Urothelium cell line (cell line): ENCODE measurements at places on chromosomes 3 and 15.

DNA sequence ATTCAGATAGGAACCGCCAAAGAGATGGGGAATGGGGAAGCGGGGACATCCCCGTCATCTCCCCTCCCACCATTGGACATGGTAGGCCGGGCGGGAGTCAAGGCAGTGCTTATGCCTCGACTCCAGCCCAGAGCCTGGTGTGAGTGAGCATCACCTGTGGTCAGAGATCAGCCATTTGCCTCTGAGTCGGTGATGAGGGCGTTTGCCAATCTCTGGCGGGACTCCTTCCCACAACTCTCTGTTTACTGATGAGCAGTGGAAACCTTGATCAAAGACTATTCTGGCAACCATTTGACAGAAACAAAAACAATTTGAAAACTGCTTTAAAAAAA is 63.9 kb upstream of the HES1 start:
- DNase-seq = no peak

- DNase-seq = no peak
Measured at GRCh38 chr15:62105266-62105665, 38.5 kb downstream of the C2CD4A start.

DNA sequence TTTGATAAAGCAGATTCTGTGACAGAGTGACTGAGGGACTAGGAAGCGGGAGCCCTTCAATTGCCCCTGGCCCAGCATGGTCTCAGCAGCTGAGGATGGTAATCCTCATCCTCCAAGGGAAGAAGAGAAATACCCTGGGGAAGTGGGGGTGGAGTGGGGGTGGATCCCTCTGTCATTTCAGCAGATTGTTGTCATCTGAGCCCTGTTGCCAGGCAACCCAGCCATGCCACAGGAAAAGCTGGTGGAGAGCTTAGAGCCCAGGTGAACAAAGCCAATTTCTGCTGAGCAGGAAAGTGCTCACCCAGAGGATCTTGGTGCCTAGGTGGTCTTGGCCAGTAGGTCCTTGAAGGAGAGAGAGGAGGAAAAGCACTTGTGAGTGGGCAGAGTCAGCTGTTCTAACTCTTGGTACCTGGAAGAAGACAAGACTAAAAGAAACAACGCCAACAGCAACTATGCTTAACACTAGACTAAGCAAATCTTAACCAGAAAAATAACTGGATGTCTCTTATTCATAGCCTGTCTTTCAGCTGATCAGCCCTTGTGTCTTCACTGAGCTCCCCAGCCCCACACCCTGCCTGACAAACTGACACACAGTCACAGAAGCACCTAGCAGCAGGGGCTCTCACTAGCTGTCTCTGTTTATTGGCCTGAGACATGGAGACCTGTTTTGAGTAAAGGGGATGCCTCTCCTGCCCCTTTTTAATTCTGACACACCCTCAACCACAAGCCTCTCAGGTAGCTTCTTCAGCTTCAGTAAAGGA is 40.1 kb upstream of the DCLK3 start:
- no peak for DNase-seq

GRCh38 chr3:126307591-126308393 is 49.4 kb downstream of the KLF15 start:
- no peak for DNase-seq

GRCh38 chr15:68819495-68820294 is 1.0 kb downstream of the ANP32A start:
- peak; percentile 56 for DNase-seq

DNA sequence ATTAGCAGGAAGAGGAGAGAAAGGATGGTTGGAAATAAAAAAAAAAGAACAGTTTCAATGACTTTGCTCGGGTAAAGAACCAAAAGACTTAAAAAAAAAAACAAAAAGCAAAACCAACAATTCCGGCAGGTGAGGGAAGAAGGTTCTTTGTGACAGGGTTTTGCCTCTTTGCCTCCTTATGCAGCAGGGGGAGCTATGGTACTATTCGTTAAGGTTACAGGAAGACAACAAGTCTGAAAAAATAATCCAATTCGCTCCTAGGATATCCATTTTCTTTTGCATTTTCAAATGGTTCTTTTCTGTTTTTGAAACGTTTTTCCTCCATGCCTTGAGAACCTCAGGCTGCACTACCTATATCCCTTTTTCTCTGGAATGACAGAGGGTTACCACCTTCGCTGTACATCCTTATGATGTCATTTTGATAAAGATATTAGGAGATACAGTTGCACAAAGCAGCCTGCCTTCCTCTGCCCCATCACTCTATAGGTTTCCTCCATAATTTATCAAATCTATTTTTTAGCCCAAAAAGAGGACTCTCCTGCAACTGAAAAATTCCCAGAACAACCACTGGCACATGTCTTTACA is 55.0 kb downstream of the CFAP20DC start:
- peak; percentile 58 for DNase-seq

DNA sequence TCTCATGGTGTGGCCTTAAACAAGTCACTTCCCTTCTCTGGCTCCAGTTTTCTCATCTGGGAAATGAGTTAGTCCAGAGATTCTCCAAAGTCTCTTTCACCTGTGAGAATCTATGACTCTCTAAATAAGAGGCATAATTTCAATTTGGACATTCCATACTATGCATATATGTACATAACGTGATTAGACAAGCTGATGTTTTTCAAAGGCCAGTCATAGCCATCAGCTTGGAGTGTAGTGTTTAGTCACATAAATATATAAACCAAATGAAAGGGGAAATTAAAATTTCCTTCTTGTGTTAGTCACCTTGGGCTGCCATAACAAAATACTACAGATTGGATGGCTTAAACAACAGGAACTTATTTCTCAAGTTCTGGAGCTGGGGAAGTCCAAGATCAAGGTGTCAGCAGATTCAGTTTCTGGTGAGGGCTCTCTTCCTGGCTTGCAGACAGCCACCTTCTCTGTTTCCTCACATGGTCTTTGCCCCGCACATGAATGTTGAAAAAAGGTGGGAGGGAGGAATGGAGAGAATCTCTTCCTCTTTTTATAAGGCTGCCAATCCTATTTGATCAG is 19.4 kb downstream of the TMEM41A start:
- no peak for DNase-seq

- DNase-seq = peak; percentile 75
Measured at GRCh38 chr3:21718161-21718765, 32.7 kb downstream of the ZNF385D start.

DNA sequence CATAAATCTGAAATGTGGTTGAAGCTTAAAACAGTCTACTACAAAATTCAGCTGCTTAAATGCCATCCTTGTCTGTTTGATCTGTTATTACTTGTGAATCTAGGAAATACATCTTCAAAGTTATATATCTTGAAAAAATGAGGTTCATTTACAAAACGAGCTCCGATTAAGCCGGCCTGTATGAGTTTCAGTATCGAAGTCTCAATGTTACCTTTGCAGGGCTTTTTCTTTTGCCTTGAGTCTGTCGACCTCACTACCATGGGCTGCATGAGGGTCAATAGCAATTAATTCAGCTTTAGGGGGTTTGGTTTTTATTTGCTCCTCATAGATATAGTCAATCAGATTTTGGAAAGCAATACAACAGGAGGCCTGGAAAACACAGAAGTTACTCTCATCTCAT is 23.2 kb downstream of the ERICH6 start:
- no peak for DNase-seq

GRCh38 chr3:26989037-26989436 is 366.5 kb downstream of the LRRC3B start:
- DNase-seq = no peak

DNA sequence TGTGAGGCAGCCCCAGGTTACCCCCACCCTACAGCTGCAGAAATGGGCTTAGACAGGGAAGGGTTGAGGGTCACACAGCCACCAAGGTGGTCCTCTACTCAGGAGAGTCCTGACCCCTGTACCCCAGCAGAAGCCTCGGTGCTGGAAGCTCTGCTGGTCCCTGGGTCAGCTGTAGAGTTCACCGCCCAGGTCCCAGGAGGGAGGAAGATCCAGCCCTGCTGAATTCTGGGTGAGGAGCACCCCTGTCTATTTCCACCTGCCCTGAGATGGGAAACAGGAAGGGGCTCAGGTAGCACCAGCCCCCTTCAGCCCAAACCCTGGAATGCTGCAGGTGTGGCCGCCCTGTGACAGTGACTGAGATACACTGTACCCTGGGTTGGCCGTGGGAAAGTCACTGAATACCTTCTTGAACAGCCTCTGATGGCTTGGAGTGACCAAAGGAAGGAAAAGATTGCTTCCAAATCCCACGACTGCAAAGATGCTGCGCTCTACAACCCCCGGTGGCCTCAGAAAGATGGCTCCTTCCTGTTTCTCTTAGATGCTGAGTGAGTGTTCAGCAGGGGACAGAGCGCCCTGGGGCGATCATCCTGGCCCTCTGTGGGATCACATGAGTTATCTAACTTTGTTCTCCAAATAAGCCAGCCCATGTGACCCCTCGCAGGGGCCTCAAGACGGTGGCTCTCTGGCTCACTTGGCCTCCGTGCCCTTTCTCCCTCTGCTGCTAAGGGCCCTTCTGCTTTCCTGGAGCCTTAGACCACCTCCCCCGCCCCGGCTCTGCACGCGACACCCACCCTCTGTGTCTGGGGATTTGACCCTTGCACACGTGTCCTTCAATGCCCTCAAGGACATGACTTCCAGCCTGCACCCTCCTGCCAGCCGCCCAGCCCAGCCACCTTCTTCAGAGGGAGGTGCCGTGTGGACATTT is 141.9 kb downstream of the NSMCE3 start:
- DNase-seq = no peak

DNA sequence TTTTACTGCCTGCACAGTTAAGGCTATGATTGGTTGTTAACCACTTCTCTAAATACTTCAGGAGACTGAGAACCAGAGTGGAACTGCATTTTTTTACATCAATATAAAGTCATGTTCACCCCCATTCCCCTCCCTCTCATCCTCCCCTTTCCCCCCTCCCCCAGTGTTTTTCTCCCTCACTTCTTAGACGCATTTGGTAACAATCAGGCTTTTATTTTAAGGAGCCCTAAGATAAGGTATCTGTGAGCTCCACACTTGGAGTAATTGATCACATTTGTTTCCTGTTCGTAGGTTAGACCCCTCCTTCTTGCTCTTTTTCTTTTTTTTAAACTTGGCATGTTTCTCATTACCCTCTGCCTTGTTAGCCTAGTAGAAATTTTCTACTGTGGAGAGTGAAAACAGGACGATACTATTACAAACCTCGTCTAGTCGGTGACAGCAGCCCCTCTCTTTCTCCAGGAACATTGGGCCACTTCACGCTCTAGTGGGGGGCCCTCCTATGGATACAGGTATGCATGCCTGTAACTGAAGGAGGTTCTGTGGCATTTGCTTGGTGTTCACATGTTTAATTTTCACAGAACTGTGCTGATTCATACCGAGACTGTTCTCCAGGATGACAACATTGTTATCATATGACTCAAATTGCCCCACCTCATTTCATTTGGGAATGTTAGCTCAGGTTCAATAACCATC is 314.4 kb downstream of the MECOM start:
- DNase-seq = peak; percentile 37

DNA sequence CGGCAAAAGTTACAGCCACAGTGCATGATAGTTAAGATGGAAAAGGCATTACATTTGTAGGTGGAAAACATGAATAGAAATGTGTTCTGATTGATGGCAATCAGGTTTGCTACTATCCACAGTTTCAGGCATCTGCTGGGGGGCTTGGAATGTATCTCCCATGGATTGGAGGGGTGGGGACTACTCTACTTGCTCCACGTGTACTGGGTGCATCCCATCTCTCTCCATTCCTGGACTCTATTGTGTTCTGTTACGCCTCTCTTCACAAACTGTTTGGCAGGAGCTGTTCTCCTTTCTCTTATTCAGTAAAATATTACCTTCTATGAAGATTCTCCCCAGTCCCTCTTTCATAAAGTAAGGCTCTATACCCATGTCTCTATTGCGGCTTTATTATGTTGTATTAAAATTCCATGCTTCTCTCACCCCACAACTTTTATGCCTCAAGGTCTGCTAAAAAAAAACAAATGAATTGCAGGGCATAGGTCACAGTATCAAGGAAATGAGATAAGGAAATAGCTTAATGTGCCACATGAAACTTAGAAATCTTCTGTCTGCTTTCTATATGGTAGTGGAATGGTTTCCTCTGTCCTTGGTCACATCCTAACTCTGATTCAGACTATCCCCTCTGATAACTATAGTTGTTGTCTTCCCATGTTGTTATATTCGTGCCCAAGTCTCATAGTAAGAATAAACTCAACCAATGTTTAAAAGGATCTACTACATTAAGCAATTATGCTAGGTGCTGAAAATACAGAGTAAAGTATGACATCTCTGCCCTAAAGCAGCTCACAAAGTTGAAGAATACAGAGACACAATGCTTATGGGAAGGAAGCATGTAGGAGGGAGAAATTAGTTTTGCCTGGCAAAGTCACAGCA is 43.2 kb downstream of the LRRFIP2 start:
- no peak for DNase-seq

DNA sequence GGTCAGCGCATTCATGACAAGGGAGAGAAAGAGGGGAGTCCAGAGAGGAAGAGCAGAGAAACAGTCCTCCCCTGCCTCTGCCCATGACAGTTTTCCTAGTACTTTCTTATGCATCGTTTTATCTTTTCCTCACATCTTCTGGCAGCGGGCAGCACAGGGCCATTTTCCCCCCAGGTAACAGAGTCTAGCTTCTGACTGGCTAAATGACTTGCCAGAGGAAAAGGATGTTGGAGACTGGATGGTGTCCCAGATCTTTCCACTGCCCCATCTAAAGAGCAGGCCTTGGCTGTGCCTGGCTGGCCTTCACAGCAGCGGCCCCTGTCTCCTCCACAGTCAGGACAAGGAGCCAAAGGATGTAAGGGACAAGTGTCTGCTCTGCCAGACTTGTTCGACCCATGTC is 59.3 kb downstream of the CTDSPL start:
- DNase-seq = no peak

GRCh38 chr15:31477851-31478701 is 151.4 kb downstream of the KLF13 start:
- no peak for DNase-seq

- no peak for DNase-seq
Measured at GRCh38 chr3:190883141-190883540, 20.6 kb upstream of the GMNC start.

DNA sequence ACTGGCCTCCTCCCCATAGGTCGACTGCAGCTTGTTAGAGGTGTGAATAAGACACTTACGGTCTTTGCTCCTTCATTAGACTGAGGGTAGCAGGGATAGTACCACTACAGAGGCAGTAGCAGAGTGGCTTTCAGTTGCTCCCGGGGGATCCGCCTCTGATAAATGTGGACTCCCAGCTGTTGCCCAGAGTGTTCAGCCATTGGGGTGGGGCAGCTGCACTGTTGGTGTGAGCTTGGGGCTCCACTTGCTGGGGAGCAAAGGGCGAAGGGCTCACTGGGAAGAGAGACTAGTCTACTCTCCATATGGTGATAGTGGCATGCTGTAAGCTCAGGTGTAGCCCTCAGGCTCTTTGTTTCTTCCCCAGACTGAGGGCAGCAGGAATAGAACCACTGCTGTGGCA is 239.1 kb downstream of the LRRN1 start:
- no peak for DNase-seq
